Stimulated activated naive CD8-positive, alpha-beta T cell treated with anti-CD3 and anti-CD28 coated beads, Interleukin-15, amount 100 ng/mL, for 72 hours (primary cell): ENCODE measurements at places on chromosomes 6 and 20.

GRCh38 chr6:139472351-139473015 lies 98.0 kb upstream of the CITED2 start:
- no peak for DNase-seq

- no peak for DNase-seq
These were observed 49.6 kb downstream of the CDK5RAP1 start for GRCh38 chr20:33351696-33352095.

DNA sequence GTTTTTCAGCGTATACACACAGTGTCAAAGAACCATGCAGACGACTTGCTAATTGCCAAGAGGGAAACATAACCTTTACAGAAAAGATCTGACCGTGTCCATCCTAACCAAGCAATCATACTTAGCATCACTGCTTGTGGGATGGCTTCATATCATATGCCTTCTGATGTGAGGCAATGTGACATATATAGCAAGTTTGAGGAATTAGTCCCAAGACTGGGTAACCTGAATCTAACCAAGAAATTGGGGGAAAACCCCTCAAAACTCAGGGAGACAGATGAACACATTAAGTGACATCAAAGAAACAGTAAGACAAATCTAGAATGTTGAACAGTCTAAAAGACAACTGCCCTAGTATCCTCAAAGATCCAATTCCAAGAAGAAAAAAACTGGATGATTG lies 18.4 kb downstream of the GNL1 start:
- DNase-seq = no peak

DNA sequence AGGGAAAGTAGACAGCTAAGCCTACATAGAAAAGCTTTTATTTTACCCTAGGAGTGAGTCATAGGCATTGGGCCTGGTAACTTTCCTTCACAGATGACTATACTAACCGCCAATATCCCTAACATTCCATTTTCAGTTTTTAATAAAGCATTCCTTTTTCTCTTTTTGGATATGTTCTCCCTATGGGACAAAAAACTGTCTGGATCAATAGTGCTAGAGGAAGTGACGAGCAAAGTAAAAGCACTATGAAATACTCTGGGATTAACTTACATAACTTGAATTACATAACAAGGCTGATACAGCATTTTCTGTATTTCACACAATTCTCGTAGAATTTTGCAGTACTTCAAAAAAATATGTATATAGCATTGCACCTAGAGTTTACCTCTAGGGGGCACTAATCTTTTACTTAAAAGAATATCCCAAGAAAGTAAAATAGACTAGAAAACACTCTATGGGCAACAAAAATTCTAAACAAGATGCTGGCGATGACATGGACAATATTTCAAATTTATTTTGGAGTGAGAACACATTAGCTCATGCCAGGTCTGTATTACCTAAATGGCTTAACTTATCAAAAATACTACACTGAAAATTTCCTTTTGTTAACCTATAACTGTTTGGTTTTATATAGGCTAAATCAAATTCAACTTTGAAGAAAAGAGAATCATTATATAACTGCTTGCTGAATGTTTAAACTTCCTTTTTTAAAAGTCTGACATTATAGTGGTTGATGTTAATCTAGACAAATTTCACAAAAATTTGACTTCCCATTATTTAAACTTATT lies 66.3 kb upstream of the DST start:
- no peak for DNase-seq

DNA sequence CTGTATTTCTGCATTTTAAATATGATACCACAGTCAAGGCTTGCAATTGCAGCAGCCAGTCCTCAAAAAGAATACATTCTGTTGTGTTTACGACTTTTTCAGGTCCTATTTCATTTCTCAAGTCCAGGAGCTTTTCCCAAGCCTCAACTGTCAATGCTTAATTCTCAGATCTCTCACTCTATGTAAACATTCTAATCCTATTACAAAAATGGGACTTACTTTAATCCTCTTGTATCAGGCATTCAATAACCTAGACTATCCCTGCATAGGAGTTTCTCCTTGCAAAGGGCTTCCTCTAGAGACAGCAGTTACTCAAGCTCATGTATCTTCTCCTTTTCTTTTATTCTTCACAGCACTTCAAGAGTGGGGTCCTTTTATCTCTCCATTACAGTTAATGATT lies 1293.0 kb downstream of the GRIK2 start:
- DNase-seq = no peak

GRCh38 chr6:79431537-79431933 lies 105.7 kb downstream of the LCA5 start:
- no peak for DNase-seq

DNA sequence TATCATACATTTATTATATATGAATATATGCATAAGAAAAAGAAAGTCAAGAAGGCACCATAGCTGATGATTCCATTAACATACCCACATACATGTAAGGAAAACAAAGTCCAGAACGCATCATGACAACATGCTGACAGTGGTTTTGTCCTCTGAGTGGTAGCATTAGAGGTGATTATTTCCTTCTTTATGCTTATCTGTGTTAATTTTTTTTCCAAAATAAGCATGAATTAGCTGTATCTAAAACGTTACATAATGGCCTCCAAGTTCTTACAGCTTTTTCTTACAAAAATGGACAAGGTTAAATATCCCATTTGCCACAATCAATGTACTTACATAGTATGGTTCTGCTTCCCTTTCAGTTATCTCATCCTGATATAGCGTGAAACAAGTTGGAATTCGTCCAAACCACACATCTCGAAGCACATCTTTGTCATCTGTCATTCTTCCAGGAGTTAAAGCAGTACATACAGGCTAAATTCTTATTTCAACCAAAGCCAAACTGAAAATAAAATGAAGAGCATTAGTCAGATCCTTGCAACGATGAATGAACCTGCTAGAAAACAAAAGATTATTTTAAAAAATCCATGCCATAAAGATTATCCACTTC lies 9.7 kb downstream of the ATG5 start:
- no peak for DNase-seq

GRCh38 chr20:50618537-50618936 lies 72.8 kb downstream of the RIPOR3 start:
- no peak for DNase-seq

- DNase-seq = no peak
These were observed 45.7 kb downstream of the HNF4A start for GRCh38 chr20:44400970-44401769.

GRCh38 chr6:30321692-30322388 lies 4.9 kb upstream of the TRIM39 start:
- DNase-seq = no peak

DNA sequence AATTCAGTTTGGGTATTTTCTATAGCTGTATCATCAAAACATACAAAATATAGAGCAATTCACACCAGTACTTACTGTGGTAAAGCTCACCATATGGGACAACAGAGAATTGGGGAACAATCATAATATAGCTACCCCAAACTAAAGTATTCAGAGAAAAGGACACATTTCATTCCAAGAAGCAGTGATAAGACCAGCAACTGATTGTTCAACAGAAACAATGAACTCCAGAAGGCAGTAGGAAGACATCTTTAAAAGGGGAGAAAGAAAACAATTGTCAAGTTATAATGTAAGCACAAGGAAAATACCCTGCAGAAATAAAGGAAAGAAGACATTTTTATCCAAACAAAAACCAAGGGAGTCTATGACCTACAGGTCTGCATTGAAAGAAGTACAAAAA lies 210.9 kb downstream of the ZFAND3 start:
- no peak for DNase-seq
